Fibroblast of upper back skin (primary cell): ENCODE measurements at places on chromosomes 12 and 14.

DNA sequence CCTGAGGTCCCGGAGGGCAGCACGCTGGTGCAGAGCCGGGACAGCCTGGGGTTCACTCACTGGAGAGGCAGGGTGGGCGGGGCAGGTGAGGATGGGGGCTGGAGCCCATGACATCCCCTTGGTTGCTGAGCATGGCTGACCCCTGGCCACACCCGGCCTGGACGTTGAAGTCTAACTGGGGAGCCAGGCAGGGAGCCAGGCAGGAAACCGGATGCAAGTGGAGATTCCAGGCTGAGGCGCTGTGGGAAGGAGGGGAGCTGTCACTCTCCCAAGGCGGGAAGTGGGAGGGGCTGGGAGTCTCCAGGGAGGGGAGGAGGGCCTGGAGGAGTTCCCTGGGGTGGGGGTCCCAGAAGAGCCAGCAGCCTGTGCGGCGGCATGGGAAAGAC lies 7.7 kb upstream of the INF2 start:
- DNase-seq, result peak; percentile 83

DNA sequence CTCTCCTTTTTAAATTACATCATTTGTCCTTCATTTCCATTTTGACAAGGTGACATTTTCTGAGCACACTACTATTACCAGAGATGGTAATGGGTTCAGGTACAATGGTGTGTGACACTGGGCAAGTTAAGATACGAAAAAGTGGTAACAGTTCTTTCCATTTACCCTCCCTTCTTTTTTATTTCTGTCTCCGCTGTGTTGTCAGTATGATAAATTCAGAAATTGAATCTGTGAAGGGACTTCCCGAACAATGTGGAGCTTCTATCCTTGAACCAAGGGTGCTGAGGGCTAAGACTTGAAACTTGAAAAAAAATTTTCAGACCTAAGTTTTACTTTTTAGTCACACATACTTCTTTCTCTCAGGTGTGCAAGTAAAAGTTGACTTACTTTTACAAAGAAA lies 103.7 kb downstream of the ERC1 start:
- DNase-seq, result no peak

- DNase-seq, result no peak
Observed at GRCh38 chr14:62103464-62103863, 341.2 kb downstream of the SNAPC1 start.

DNA sequence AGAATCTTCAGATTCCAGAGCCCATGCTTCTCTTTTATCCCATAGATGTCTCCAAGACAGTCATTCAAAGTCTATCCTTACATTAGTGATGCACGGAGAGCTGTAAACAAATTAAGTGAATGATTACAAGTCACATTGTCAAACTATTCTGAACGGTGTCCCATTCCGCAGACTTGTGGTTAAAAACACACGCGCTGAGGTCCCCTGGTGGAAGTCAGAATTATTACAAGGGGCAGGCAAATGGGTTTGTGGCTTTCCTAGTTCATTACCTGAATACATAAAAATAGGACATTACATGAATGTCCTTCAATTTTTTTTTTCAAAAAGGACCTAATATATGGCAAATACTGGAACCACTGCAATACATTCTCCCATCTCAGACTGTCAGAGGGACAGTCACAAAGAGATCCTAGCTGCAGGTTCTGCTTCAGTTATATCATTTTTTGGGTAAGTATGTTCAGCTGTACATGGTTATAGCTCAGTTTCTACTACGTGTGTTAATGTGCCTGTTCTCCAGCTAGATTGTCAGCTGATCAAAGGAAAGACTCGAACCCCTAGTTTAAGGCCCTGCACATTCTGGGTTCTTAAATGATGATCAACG lies 53.1 kb upstream of the STON2 start:
- DNase-seq, result peak; percentile 55

DNA sequence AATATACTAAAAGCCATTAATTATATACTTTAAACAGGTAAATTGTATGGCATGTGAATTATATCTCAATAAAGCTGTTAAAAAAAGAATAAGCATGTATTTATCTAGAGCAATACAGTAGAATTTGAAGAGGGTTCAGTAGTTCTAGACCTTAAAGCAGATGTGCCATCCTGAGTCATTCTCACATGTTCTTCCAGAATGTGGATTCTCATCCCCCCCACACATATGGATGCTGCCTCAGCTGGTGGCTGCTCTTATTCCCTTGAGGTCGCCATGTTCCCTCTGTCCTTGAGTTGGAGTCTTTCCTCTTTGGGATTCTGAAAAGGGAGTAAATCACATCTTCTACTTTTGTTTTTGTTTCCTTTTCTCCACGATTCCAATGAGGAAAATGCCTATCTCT lies 321.3 kb downstream of the AEBP2 start:
- no peak for DNase-seq

DNA sequence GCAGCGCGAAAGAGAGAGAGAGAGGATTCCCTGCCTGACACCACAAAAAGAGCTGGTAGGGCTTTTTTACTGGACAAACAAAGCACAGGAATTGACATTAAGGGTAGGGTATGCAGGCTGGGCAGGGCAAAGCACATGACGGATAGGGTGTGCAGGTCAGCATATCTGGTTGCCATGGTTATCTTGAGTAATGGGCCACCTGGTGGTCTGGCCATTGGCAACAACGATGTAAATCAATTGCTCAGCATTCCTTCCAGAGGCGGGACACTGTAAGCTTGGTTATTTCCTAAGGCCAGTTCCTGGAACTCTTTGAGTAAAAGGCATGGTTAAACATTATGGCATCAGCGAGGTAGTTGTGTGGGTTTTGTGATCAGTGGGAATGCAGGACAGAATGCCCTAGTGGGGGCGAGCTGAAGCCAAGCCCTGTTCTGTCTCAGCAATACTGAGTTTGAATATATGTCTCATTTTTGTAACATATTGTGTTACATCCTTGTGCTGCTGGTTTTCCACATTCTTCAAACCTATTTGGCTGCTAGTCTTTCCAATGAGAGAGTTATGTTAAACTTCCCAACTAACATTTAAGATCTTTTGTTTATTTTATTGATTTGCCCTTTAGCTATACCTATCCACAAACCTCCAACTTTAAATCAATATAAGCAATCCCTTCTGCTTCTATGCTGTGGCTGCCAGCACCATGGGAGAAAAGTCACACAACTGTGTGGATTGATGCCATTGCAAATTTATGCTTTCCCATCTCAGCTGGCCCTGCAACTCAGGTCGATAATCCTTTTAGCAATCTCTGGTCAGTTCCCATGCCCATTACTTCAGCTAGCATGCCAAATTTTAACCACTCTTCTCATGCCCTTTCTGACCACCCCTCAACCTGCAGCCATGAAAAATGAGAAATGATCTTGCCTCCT lies 396.7 kb upstream of the PDE3A start:
- DNase-seq, result peak; percentile 82

- no peak for DNase-seq
Observed at GRCh38 chr12:108048686-108049085, 80.4 kb upstream of the WSCD2 start.

DNA sequence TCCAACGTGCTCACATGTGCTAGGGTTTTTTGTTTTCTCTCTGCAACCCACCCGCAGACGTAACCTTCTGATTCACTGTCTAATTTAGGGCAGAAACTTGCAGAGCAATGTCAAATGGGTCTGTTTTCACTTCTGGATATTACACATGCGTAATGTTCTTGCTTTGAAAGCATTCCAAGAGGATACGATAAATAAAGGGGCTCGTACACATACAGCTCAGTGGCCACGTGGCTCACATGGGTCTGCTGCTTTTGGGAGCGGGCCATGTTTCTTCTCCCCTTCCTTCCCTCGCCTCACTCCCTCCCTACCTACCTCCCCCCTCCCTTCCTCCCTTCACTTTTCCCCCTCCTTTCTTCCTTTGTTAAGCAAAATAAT lies 23.4 kb downstream of the CACNA1C start:
- DNase-seq, result peak; percentile 84

DNA sequence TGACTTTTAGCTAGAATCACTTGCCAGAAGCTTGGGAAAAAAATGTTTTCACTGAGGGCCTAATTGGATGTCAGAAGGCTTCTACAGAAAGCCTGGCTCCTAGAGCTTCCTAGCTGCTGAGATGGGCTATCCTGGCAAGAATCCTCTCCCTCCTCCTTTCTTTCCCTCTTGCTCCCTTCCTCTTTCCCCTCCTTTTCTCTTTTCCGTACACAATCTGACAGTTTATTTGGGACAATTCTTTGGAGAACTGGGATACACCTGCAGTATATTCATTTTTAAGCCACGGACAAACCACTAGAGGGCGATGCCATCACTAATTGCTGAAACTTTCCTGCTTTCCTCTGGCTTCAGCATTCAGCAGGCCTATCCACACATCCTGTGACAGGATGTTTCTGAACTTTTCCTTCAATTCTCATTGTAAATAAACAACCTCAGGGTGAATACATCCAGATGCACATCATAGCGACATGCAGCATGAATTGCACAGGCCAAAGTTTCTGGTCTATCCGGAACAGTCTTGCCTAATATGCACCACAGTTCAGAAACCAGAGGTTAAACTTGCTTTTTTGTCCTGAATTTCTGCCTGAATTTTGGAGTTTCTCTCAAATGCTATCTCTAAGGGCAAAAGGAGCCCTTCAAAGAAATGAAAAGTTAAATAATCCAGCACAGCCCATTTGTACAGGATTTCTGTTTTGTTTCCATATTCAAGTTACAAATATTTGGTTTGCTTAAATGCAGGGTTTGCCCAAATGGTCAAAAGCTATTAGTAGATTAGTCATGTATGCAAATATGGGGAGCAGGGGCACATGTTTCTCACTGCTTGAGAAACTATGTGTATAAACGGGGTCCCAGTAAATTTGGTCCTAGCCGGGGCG lies 142.8 kb downstream of the PAWR start:
- DNase-seq, result peak; percentile 79

- no peak for DNase-seq
Observed at GRCh38 chr12:13769966-13770365, 211.4 kb downstream of the GRIN2B start.

DNA sequence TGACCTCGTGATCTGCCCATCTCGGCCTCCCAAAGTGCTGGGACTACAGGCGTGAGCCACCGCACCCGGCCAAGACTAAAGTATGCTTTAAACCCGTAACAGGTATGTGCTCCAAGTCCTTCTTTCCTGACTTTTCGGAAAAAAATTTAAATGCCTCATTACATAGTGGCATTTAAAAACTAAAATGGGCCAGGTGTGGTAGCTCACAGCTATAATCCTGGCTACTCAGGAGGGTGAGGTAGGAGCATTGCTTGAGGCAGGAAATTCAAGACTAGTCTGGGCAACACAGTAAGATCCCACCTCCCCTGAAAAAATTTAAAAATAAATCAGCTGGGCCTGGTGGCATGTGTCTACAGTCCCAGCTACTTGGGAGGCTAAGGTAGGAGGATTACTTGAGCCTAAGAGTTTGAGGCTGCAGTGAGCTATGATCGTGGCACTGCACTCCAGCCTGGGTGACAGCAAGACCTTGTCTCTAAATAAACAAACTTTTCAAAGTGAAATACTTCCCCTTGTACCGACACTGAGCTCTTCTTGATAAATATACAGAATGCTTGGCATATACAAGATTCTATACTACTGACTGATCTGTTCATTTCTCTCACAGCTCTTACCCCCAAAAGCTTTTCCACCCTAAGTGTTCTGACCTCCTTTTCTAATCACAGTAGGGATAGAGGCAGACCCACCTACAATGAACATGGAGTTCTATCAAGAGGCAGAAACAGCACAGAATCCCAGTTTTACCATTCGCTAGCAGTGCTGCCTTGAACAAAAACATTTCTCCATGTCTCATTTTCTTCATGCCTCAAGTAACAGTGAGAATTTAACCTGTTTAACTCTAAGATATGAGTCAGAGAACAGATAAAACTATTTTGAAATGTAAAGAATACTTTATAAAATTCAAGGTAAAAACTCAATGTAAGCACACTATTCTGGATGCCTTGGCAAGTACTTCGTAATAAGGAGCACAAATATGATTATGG lies 7.9 kb downstream of the PPP4R3A start:
- no peak for DNase-seq

DNA sequence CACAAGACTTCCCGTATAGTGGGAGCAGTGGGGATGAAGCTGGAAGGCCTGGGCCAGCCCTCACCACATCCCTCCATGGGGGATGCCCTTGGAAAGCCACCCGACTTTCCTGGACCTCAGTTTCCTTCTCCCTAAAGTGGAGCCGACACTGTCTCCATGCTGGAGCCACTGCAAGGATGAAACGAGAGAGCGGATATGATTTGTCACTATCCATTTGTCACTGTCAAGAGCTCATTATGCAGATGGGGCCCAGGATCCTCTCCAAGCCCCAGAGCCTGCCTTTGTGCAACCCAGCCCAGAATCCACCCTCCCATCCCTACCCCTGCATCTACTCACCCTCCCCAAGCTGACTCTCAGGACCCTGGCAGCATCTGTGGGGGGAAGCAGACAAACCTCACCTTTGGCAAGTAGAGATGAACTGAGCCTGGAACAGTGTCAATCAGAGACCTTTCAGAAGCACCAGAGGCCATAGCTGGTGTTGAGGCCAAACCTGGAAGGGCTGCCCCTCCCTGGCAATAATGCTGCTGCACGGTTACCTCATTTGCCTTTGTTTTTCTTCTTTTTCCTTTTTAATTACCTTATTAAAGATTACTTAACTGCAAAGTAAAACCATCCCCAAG lies 287.7 kb upstream of the RTL1 start:
- no peak for DNase-seq
